Muscle of leg (tissue), 16 donors: ENCODE measurements at places on chromosomes 3 and 15. TPM values are rescaled to one million over a fixed set of nuclear protein-coding genes. Genes with fewer than 3 reads are reported as not detected.

DNA sequence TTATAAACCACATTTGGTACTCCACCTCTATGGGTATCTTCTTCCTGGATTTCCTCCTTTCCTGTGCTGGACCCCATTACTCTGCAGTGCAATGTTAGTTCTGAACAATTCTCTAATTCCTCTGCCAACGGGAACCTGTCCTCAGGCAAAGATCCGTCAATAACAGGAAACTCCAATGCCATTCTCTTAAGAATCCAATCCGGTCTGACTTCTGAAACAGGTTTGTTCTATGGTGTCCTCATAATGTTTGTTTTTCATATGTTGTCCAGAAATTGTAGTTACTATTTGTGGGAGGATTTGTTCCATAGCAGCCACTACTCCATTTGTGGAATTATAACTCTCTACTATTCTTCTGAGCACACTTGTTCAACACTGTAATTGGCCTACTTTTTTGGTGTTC lies 112.7 kb downstream of the TBL1XR1 start:
- DNase-seq = no peak

GRCh38 chr3:196220991-196221390 lies 4.7 kb downstream of the SLC51A start:
- no peak for DNase-seq

DNA sequence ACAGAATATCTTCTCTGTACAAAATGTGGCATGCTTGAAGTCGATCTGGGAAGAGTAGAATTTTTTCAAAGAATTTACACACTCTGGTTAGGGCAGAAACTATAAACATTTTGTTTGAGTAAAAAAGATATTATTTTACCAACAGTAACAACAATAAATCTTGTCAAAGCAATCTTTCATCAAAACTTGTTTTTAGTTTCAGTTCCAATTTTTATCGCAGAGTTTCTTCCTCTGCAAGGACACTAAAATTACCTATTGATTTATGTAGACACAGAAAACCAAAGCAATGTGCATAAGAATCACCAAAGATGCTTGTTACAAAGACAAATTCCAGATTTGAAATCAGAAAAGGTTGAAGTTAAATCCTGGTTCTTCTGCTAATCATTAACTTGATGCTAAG lies 61.9 kb downstream of the CGGBP1 start:
- no peak for DNase-seq

DNA sequence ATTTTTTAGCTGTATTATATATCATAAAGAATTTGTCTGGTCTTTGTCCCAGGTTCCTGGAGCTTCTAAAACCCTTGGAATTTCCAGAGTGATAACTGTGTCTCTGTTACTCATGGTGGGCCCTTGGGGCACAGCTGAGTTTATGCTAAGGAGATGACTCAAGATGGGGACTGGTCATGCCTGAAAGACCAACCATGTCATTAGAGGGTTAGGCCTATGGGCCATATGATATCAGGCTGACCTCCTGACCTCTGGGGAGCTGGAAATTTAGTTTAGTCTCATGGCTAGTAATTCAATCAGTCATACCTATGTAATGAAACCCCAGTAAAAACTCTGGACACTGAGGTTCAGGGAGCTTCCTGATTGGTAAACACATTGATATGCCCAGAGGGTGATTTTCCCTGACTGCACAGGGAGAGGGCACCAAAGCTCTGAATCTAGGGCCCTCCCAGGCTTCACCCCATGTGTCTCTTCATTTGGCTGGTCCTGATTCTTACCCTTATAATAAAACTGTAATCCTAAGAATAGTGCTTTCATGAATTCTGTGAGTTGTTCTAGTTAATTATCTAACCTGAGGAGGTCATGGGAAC lies 69.6 kb downstream of the EEFSEC start:
- no peak for DNase-seq

The TRPC1 gene
- 16.3 TPM for total RNA-seq

DNA sequence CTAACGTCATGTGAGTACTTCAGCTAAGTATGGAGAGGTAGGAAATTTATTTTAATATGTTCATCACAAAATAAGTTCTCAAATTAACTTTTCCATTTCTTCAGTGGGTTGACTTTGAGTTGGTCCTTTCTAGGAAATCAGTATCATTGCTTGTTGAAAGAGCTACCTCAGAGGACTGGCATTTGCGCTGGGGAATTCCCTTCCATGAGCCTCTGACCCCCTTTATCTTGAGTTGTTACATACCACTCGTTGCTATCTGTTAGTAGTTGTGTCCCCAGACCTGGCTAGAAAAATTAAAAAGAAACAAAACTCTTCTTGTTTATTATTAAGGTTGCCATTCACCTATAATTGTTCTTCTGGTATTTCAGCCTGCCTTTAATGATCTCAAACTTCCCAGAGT lies 96.8 kb upstream of the ROBO2 start:
- DNase-seq = no peak

GRCh38 chr15:91857772-91858171 lies 4.3 kb downstream of the SLCO3A1 start:
- DNase-seq = no peak

The KCNMB2 gene
- 11.7 TPM for total RNA-seq

- DNase-seq = no peak
Observed at GRCh38 chr3:128567705-128568356, 74.8 kb upstream of the GATA2 start.

DNA sequence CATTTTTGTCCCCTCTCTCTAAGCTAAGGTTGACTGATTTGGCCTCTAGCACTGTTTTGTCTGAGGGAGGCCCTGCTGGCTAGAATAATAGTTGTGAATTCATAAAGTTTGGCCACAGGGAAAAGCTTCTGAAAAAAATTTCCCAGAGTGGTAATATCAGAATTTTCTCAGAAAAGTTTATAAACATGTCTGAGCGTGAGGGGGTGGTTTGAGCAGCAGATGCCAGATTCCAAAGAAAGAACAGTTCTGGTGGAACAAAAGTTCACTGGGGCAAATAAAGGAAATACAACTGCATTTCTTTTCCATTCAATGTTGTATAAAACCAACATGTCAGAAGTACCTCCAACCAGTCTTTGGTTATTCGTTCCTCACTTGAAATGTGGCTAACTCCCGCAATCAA lies 61.2 kb downstream of the CLDN1 start:
- peak; percentile 32 for DNase-seq

DNA sequence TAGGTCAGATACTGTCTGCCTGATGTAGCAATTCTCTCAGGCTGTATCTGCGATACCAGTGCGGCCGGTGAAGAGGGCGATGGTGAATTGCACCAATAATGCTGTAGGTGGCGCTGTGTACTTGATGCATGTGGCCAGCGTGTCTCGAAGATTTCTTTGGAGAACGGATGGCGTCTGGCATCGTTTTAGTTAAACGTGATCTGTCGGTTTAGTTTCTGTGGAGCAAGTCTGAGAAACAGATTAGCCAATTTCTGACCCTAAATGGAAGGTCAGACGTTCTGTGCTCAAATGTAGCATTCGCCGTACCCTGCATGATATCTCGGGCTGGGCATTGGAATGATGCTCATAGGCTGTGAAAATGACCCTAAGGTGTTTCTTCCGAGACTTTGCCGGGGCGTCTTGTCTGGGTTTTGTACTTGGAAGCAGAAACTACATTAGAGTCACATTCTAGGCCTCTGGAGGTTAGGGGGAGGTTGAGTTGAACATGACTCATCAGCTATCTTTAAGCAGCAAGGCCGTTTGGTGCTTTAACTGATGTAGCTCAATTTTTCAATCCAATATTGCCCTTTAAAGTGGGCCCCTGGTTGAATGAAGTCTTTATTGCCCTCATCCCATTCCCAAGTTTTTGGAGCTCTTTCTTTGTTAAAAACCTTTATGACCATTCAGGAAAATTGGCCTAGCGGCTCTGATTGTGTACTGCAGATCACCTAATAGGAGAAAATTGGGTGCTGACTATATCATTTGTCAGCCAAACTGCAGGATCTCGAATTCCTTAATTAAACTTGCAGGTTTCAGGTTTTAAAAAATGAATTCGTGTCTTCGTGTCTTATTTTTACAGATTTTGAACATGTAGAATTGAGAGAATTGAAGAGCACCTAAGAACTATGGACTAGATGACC lies 80.0 kb downstream of the SQOR start:
- DNase-seq = peak; percentile 78

DNA sequence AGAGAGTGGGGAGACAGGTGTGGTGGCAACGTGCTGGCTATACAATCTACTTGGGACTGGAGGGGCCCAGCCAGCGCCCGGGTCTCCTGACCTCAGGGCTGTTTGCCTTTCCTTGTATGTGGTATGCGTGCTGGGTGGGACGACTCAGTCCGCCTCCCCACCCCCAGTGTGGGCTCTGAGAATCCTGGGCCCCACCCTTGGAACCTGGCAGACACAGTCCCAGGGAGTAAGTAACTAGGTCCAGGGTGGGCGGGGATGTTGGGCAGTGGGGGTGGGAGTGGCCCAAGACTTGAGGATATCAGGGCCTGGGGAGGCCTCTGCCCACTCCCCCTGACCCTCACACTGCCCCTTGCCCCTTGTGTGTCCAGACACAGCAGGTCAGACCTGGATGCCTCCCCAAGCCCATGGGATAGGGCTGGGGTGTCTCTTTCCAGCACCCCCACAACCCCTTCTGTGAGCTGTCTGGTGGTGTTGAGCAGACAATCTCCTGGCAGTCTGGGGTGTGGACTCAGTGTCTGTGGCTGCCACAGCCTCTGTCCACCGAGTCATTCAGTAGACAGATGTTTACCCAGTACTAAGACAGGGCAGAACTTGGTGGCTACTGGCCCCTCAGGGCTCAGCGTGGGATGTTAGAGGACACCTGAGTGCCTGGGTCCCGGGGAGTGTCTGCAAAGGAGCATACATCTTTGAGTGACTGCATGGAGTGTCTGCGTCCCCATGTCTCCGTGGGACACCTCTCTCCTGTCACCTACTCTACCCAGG lies 1.3 kb downstream of the CHST13 start:
- no peak for DNase-seq

DNA sequence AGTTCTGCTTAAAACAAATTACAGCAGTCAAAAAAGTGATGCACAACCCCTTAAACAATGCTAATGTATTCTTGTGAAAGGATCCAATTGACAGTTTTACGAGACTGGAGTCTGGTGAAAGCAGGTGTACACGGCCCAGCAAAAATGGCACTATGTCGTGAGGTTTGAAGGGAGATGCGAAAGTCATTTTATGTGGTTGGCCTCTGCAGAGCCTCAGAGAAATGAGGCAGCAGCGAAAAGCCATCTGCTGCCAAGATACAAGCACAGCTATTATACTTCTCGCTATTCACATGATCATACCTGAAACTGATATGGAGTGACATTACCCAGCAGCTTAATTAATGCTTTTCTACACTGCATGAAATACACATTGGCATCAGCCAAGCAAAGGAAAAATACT lies 36.4 kb downstream of the MECOM start:
- DNase-seq = no peak

The ZNF80 gene
- 0.04 TPM for total RNA-seq

DNA sequence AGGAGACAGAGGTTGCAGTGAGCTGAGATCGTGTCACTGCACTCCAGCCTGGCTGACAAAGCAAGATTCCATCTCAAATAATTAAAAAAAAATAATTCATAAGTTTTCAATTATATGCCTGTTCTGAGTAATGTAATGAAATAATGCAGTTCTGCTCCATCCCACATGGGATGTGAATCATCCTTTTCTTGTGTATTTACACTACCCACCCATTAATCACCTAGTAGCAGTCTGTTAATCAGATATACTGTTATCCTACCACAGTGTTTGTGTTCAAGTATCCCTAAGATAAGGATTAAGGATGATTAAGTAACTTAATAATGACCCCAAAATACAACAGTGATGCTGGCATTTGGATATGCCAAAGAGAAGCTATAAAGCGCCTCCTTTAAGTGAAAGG lies 38.8 kb downstream of the PIGB start:
- no peak for DNase-seq

DNA sequence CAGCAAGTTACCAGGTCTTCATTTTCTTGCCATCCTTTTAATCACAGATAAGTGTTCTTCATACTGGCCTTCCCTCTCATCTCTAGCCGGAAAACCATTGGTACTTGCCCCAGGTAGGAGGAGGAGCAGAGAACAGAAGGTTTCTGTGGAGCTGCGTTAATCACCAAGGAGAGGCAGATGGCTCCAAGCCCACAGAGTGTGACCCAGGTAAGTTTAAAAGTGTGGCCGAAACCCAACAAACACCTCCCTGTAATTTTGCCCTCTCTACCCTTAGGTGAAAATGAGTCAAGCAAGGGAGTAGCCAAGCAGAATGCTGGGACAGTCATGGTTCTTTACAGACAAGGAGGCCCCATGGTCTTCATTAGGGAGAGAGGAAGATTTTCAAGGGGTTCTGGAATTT lies 37.3 kb downstream of the NFKBIZ start:
- no peak for DNase-seq

DNA sequence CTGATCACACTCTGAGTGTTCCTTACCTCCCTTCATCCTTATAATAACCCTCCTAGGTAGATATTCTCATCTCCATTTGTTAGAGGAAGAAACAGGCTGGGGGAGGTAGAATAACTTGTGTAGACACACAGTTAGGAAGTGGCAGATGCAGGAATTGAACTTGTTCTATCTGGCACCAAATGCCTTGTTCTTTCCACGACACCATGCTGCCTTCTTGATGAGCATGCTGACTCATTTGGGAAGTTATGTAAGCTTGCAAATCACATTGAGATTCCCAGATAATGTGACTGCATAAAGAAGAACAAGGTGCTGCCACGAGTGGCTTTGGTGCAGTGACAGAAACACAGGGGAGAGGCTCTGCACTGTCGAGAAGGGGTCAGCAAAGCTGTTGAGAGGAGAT lies 27.5 kb upstream of the NDUFB4 start:
- DNase-seq = no peak

The FILIP1L gene
- total RNA-seq = 30.0 TPM

The TYRO3 gene
- 15.4 TPM for total RNA-seq

DNA sequence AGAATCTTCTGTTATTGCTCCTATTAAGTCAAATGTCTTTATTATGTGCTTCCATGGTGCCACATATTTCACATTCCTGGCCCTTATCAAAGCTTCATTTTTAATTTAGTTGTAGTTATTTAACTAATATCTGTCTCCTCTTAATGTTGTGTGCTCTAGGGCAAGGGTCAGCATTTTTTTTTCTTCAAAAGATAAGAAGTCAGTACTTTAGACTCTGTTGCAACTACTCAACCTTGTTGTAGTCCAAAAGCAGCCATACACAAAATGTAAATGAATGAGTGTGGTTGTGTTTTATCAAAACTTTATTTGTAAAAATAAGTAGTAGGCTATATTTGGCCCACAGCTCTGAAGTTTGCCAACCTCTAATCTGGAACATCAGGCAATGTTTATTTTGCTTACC lies 394.7 kb upstream of the CBLB start:
- DNase-seq = no peak

GRCh38 chr3:27253831-27254230 lies 115.4 kb downstream of the NEK10 start:
- DNase-seq = peak; percentile 3

- peak; percentile 60 for DNase-seq
Observed at GRCh38 chr3:27467545-27467944, 16.6 kb downstream of the SLC4A7 start.

DNA sequence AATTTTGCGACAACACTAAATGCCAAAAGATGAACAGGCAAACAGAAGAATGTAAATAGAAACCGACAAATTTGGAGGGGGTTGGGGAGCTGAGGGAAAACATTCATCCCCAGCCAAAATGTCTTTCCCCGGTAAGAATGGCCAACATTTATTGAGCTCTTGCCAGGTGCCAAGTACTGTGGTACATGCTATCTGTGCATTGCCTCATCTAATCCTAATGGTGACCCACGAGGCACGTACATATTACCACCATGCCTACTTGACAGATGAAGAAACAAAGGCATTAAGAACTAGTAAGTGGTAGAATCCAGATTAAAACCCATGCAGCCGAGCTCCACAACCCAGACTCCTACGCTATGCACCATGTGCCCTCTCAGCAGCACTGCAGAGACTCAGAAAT lies 205.7 kb downstream of the STT3B start:
- DNase-seq = no peak
